WTC11 (cell line): ENCODE measurements at places on chromosomes 1 and 21.

GRCh38 chr1:19450811-19451515 lies 34.4 kb downstream of the CAPZB start:
- no peak for DNase-seq

- DNase-seq = no peak
Measured at GRCh38 chr1:201024625-201024998, 1.1 kb upstream of the KIF21B start.

DNA sequence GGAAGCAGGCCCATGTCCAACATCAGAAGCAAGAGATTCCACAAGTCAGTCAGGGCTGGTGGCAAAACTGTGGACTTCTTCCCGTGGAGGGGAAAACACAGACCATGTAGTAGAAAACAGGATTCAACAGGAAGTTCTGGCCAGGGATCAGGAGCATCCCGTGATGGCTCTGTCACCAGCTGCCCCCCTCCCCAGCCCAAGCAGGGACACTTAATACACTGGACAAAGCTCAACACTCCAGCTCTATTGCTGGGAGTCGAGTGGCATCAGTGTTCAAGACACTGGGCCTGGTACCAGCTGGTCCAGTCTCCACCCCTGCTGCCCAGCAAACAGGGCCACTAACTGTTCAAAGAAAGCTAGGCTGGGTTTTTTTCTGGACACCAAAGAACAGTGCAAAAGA lies 3.7 kb downstream of the SLC45A3 start:
- DNase-seq = no peak

GRCh38 chr1:37730376-37730775 lies 34.5 kb downstream of the EPHA10 start:
- DNase-seq = no peak

DNA sequence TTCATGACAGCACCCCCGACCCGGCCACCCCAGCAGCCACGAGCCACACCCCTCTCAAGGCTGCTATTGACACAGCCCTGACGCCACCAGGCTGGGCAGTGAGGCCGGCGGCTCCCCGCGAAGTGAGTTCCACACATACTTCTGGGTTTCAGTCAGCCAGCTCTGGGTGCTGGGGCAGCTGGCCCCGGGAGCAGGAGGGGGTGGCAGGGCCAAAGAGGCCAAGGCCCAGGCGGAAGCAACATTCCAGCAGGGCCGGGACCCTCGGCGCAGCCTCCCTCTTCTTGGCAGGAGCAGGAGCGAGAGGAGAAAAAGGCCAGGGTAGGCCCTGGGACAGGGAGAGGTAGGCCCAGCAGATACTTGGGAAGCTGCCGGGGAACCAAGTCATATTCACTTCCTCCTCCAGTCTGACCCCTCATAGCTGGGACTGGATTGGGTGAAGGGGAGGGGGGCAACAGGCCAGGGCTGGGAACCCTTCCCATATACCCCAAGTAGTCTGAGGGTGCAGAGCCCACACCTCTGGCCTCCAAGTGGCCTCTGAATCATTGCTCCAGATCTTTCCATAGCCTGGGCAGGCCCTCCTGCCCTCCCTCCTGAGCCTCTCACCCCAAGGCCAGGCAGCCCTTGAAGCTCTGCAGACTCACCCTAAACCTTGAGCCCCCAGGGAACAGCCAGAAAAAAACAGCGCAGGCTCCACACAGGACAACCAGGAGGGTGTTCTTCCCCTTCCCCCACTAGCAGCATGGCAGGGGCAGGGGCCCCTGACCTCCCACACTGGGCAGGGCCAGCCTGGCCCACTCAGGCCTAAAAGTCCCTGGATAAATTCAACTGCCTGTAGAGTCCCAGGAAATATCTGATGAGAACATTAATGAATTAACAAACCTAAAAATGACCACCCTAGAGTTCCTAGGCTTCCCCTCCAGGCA lies 5.7 kb downstream of the HSPG2 start:
- DNase-seq = no peak

DNA sequence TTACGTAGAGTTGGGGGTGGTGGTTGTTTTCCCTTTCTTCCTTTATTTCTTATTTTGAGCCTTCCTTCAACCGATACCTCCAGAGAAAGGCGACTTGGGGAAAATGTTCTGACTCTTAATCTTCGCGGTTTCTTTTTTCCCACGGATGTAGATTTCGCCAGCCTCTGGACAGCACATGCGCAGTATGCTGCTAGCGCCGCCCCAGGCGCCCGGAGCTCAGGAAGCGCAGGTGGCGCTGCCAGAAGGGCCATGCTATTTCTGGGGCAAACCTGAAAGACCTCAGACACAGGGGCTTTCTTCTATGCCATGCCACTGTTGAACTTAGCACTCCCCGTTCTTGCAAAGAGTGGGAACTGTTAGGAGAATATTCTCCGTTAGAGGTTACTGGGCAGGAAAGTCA lies 392.1 kb downstream of the KIF26B start:
- DNase-seq = no peak

DNA sequence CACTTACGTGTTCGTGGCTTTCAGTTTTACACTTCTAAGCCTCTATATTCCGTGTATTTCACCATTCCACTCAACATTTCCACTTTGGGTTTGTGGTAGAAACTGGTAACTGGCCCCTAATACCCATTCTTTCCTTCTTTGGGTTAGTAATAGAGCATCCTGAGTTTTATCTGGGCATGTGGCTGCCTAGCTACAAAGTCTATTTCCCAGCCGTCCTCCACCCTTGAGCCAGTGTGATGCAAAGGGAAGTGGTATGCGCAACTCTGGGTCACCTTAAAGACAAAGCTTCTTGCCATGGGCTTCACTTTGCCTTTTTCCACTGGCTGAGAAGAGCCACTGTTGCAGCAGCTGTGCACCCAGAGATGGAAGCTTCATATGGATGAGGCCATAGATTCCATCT lies 73.9 kb downstream of the LAMC2 start:
- DNase-seq = no peak

GRCh38 chr1:25210728-25211127 lies 21.6 kb downstream of the SYF2 start:
- DNase-seq = no peak

- DNase-seq = no peak
Measured at GRCh38 chr1:50548243-50548642, 125.0 kb upstream of the DMRTA2 start.

GRCh38 chr1:229544587-229544986 lies 13.9 kb downstream of the ABCB10 start:
- no peak for DNase-seq

- DNase-seq = no peak
Measured at GRCh38 chr1:218474128-218474527, 129.0 kb downstream of the TGFB2 start.

GRCh38 chr1:85597709-85598108 lies 17.1 kb downstream of the CCN1 start:
- no peak for DNase-seq

DNA sequence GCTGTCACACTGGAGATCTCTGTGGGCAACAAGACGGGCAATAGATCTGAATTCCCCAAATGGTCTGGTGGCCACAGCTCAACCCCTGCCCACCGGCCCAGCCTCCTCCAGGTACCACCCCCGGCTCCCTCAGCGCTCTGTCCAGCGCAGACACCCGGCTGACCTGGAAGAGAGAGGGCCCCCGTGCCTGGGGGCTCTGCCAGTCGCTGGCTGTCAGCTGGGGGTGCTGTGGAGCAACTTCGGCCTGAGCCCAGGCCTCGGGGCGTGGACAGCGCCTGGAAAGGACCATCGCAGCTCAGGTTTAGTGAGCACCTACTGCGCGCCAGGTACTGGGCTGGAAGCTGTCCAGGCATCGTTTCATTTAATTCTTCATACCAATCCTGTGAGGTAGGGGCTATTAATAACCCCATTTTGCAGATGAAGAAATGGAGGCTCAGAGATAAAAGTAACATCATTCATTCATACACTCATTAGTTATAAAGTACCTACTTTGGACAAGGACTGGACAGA lies 51.0 kb downstream of the AHDC1 start:
- peak; percentile 60 for DNase-seq

DNA sequence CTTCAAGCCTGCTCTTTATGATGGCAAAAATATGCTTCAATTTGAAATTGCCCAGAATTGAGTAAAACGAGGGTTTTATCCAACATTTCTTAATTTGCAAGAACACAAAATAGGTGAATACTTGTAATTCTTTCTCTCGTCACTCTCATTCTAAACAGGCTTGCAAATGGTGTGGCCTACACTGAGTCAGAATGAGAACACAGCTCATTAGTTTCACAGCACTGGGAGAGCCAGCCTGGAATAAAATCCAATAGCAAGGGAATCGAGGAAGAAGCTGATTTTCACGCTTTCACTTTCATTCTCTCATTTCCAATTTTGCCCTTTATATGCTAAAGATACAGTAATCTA lies 537.5 kb downstream of the LTN1 start:
- DNase-seq = no peak

- DNase-seq = no peak
Measured at GRCh38 chr21:28884481-28884880, 108.2 kb downstream of the LTN1 start.

- peak; percentile 70 for DNase-seq
Measured at GRCh38 chr1:29478151-29478791, 241.9 kb downstream of the PTPRU start.

- no peak for DNase-seq
Measured at GRCh38 chr1:51953079-51953478, 37.4 kb downstream of the RAB3B start.

DNA sequence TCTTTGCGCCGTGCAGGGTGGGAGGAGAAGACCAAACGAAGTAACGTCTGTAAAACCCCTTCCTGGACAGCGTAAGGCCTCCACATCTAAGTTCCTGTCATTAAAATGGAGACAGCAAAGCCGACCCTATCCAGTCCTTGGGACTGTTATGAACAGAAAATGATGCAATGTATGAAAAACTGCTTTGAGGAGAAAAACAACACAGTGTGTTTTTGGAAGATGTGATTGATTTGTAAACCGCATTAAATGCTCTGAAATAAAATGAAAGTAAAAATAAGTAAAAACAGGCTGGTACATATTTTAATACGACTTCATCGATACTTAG lies 827 bp upstream of the URB1 start:
- DNase-seq = no peak

- peak; percentile 76 for DNase-seq
Measured at GRCh38 chr21:37365517-37366481, 774 bp upstream of the DYRK1A start.

DNA sequence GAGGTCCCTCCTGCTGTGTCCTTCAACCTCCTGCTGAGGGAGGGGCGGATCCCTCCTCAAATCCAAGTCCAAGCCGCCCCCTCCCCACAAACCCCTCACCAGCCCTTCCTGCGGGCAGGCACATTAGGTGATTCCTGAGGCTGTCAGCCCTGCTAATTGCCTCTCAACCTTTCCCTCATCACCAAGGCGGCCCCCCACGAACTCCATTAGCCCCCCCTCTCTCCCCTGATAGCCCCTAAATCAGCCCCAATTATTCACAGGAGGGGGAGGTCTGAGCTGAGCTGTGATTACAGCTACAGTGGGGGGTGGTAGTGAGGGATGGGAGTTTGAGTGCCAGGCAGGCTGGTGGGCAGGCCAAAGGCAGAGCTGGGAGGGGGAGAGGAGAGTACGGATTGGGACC lies 5.8 kb upstream of the PEAR1 start:
- no peak for DNase-seq

DNA sequence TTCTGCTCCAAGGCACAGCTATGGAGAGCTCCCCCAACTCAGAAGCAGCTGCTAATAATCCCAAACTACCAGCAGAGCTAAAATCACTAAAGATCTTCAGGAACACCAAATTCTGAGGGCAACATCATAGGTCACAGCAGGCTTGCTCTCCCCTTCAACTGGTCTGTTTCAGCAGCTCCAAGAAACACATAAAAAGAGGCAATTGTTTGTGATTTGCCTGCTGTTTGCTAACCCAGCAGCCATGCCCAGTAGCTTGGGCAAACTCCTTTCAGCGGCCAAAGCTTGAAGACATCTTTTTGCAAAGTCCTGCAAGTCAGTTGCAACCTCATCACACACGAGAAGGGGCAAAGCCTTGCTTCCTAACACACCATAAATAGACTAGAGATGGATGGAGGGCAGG lies 8.9 kb downstream of the ERI3 start:
- DNase-seq = no peak

- DNase-seq = no peak
Measured at GRCh38 chr1:160935527-160936258, 18.9 kb downstream of the ITLN2 start.
